ENCODE measurements at places on chromosomes 3 and 15.

DNA sequence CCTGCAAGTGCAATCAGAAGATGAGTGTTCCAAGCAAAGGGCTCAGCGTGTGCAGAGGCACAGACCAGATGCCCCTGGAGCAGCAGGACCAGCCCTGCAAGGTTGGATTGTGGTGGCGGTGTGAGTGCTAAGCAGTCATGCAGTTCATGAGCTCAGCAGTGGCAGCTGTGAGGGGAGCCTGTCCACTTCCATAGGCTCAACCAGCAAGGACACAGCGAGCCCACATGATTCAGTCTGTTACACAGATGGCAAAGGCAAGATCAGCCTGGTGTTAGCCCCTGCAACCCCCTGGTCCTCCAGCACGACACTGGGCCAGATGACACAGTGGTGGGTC, 95.9 kb upstream of the PRR23E start:
- DNase-seq = no peak

- no peak for DNase-seq
These were observed 63.6 kb downstream of the OSTN start for GRCh38 chr3:191262650-191263049.

- no peak for DNase-seq
These were observed 4.3 kb downstream of the TLR9 start for GRCh38 chr3:52221141-52221562.

DNA sequence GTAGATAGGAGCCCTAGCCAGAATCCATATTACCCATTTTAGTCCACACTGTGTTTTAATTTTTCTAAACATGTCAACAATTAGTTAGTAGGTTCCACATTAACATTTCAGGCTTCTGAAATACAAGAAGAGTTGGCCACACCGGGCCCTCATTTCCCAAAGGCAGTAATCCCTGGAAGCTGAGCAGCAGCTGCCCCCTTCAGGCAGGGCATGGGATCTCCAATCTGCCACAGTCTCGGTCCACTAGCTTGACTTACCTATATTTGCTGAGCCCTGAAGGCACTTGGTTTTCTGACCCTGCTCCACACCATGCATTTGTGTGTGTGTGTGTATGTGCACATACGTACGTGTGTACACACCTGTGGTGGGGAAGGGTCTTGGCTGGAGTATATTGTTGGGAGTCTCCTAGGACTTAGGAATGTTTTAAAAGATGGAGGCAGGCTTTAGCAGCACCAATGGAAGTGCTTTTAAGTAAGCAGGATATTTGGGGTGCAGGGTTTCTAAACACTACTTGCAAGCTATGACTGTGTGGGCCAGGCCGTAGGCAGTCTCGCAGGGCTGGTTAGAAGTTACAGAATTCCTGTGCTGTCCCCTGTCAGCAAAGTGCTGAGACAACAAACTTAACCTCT, 71.2 kb upstream of the SOX14 start:
- DNase-seq = peak; percentile 28

DNA sequence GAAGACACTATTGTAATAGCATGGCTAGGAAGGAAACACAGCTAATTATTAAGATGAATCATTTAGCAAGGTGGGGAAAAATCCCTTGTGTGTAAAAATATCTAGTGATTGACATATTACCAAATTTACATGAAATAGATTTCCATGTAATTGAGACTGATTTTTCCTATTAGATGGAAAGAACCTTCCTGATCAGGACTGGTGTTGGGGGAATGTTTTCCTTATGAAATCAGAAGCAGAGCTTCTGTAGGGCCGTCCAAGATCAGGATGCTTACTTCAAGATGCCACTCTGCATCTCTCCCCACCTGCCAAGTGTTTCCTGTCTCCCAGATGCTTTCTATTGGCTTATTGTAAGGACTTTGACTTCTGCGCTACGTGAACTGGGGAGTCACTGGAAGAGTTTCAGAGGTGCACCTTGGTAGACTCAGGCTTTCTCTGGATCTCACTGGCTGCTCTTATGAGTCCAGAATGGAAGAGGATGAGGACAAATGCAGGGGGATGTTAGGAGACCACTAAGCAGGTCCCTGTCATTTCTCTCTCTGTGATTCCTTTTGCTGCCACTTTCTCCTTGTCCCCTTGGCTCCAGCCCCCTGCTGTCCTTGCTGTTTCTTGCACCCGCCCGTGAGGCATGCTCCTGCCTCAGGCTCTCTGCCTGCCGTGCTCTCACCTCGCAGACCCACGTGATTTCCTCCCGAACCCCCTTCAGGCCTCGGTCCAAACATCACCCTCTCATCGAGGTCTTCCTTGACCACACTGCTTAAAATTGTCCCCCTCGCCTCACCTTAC, 30.1 kb downstream of the BTD start:
- no peak for DNase-seq

DNA sequence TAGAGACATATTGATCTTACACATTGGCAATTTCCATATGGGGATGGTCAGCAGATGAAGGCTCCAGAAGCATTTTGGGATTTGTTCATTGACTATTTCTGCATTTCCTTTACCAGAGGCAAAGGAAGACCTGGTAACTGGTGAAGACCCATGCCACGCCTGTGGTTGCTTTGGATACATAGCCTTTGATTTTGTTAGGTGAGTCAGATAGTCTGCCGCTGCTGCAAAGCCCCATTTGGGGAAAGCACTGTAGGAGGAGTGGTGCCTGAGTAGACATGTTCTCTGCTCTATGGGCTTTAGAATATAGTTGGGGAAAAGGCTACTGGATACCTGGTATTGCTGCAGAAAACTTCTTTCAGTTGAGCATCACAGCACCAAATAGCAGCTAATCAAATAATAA, 56.8 kb downstream of the TFG start:
- no peak for DNase-seq

- DNase-seq = no peak
These were observed 16.3 kb upstream of the MB21D2 start for GRCh38 chr3:192933779-192934460.

DNA sequence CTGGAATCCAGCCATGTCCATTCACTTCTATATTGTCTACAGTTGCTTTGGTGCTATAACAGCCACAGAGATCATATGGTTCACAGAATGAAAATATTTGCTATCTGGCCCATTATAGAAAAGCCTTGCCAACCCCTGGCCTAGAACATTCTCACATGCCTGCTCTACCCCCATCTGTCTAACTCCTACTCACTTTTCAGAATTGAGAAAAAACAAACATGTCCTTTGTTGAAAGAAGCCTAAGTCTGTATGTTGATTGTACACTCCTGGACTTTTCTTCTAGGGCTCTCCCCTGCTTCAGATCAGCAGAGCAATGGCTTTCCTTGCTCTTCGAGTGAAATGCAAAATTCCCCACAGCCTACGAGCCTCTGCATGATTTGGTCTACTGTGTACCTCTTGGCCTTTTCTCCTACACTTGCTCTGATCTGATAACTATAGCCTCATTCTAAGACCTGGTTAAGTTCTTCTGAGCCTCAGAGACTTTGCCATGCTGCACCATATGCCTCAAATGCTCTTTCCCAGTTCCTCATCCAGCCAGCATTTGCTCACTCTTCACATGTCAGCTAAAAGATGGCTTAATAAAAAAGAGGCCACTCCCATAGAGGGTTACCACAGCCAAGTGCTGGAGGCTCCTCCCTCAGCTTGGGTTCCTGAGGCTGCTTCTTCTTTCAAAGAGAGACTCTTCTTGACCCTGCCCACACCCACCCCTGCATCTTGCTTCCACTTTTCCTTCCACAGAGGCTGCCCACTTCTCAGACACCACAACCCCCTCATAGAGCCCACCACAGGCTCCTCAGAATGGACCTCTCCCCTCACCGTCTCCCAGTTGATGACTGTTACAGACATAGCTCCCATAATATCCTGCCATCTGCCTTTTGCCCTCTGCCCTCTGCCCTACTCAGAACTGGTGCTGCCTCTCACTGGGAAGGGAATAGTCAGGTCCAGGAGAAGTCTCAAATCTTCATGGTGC, 22.9 kb upstream of the DCLK3 start:
- DNase-seq = no peak

DNA sequence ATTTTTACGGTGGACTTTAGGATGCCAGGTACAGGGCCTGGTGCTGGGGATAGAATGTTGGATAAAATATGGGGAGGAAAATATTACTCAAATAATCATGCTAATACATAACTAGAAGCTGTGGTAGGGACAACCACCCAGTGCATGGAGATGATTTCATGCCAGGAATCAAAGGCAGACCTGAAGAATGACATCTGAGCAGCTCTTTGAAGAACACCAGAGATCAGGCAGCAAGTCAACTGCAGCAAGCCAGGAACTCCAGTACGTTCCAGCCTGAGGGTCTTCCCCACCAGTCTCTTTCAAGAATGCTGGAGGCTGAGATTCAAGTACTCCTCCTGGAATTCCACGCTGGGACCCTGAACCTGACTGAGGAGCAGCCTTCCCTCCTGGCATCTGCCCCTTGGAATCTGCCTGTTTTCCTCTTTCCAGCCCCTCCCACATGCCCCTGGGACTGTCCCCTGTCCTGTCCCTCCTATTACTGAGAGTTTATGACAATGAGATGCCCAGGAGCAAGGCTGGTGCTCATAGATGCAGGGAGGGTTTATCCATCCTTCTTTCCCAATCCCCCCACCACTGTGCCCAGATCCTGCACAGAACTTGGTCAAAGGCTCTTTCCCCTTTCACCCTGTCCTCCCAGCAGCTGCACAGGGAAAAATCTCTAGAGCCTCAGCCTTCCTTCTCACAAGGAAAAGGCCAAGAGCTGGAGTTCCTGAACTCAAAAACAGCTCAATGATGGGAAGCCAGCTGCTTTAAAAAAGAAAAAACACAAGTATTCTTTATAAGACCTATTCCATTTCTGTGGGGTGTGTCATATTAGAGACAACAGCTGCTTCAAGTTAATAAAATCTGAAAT, 68.0 kb downstream of the PDZRN3 start:
- DNase-seq = no peak

DNA sequence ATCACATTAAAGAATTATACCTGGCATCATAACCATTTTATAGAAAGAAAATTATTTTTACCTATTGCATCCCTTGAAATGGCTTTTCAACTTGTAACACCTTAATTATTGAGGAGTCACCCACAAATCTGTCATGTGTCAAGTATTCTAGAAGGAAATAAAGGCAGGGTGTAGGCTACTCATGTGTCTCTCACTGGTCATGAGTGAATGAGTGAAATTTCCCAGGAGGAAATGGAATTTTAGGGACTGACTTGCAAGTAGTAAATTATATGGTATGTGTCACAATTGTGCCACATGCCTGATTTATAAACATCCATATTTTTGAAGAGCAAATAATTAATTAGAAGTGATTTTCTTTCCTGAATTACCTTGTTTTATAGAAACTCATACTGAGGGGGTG, 310.5 kb upstream of the ADAMTS9 start:
- DNase-seq = no peak

- no peak for DNase-seq
These were observed 357.4 kb downstream of the GAP43 start for GRCh38 chr3:115980709-115981108.

DNA sequence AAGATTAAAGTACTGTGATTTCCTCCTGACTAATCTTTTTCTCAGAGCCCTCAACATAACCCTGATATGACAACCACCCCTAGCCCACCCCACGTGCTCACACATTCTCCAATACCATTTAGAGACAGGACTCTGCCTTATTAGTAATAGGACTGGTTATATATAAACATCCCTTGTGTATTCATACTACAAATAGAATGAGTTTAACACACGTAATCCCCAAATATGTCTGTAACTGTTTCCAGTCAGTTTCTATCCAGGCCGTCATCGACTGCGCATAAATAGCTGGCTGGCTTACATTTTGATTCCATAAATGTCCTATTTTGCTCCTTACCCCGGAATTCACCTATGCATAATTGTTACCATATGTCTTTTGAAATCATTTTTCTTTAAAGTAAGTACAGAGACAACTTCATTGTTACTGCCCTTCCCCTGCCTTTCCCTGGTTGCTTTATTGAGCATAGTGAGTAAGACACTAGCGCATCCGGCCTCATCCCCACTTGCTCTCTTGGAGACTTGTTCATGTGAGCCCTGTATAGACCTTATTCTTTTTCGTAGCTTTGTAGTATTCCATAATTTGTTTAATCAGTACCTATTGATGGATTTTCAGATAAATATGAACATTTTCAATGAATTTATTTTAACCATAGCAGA, 3.5 kb upstream of the P2RY14 start:
- no peak for DNase-seq

- no peak for DNase-seq
These were observed 116.7 kb downstream of the ADCY5 start for GRCh38 chr3:123332124-123332641.

- DNase-seq = peak; percentile 58
These were observed 96.6 kb upstream of the CBLB start for GRCh38 chr3:105965384-105965783.

DNA sequence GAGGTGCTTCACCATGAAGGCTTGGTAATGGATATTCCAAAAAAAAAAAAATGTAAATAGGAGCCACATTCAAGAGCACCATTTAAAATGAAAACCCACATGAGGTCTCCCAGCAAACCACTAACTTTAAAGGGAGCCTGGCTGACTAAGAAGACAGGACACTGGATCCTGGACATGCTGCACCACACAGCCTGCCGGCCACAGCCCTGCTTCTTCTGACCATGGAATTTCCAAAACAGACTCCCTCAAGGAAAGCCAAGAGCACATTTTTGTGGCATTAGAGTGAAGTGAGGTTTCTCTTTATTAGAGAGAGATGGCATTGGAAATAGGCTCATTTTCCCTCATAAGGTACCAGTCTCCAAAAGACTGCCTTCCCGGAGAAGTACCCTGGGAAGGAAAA, 113.9 kb downstream of the RORA start:
- DNase-seq = peak; percentile 17

- peak; percentile 62 for DNase-seq
These were observed 21.4 kb upstream of the LIPC start for GRCh38 chr15:58410353-58410752.

DNA sequence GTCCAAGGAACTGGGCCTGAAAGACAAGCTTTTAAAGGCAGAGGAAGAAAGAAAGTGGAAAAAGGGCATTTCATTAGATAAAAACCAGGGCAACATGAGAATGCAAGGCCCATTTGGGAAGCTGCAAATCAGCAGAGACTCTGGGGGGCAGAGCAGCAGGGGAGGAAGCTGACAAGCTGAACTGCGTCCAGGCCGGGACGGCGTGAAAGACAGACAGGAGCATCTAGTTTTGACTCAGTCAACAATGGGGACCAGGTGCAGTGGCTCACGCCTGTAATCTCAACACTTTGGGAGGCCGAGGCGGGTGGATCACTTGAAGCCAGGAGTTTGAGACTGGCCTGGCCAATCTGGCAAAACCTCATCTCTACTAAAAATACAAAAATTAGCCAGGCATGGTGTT, 69.9 kb downstream of the CDC25A start:
- DNase-seq = no peak

- no peak for DNase-seq
These were observed 2.1 kb upstream of the PLSCR1 start for GRCh38 chr3:146546366-146546965.

- DNase-seq = peak; percentile 24
These were observed 1.3 kb downstream of the TCF12 start for GRCh38 chr15:56919609-56920366.

- DNase-seq = no peak
These were observed 396.4 kb downstream of the NLGN1 start for GRCh38 chr3:173793963-173794362.

- DNase-seq = no peak
These were observed 11.1 kb downstream of the SIAH2 start for GRCh38 chr3:150751781-150752263.

GRCh38 chr15:94246016-94246415, 14.7 kb downstream of the MCTP2 start:
- DNase-seq = no peak

GRCh38 chr15:37880009-37880834, 54.2 kb upstream of the TMCO5A start:
- no peak for DNase-seq
